ENCODE measurements at places on chromosomes 2 and 18.

DNA sequence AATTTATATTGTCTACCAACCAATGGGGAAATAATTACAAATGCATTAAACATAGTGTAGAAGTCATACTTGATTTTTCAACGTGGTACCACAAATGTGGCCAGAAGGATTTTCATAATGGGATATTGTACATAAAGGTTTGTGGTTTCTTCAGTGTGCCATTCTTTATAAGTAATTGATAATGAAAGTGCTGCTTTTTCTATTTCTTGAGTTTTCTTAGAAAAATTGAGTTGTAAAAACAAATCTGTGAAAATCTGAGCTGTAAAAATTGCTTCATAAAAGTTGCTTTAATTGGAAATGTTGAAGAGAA is 103.6 kb downstream of the KYNU start:
- no peak for DNase-seq

DNA sequence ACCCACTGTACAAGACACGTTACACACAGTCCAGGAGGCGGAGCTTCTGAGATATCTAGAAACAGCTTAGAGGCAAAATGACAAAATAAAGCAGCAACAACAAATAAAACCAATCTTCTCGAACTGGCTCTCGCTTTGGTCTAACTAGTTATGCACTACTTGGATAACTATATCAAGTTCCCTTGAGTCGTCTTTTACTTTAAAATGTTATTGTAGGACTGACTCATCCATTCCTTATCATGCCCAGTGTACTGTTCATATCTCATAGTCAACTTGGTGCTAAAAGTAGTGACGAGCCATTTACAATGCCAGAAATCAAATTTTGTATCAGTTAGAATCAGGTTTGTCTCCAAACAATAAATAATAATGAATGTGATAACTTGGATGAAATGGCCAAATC is 102.5 kb upstream of the SLC35G4 start:
- DNase-seq, result no peak

DNA sequence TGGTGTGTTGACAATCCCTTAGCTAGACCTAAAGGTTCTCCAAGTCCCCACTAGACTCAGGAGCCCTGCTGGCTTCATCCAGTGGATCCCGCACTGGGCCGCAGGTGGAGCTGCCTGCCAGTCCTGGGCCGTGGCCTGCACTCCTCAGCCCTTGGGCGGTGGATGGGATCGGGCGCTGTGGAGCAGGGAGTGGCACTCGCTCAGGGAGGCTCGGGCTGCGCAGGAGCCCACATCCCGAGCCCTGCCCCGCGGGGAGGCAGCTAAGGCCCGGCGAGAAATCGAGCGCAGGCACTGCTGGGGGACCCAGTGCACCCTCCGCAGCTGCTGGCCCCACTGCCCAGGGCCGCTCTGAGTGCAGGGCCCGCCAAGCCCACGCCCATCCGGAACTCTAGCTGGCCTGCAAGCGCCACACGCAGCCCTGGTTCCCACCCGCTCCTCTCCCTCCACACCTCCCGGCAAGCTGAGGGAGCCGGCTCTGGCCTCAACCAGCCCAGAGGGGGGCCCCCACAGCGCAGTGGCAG is 20.8 kb upstream of the ROCK1 start:
- no peak for DNase-seq

- DNase-seq, result no peak
These were observed 96.2 kb downstream of the MRPS9 start for GRCh38 chr2:105134081-105134480.

DNA sequence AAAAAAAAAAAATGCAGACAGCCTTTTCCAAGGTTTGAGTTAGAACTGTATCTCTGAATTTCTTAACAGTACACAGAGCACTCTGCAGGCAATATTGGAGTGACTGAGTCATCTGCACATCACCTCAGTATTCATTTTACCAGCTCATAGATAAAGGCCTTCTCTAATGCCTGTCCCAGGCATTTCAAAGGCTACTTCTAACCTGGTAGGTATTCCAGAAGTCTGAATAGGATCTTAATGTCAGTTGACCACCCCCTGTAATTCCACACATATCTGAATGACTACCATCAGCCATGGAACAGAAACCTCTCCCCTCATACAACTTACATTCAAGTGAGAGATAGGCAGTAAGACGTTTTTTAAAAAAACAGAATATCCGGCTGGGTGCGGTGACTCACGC is 9.0 kb downstream of the METTL21A start:
- no peak for DNase-seq

DNA sequence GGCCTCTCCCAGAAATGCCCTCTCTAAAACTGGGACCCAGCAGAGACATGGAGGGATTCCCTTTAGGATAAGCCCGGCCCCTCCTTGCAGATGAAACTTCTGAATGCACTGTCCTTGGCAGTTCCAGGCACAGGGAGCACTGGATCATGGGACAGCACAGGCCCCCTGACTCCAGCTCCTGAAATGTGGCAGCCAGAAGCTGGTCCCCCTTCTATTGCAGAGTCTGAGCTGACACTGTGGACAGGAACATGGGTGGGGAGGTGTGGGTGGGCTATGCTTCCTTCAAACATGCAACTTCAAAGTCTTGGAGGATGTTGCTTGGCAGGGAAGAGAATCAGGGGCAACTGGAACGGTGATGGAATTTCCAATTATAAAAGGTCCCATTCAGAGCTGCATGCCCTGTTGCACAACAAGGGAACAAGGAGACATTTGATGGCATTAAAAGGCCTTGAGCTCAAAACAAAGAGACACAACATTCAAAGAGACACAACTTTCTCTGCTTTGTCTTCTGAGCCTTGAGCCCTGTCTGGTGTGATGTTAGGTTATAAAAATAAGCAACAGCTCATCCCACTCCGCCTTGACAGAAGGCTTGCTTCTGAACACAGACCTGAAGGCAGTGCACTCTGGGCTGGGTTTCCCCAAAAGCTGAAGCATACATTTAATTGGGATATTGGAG is 239.0 kb downstream of the OSR1 start:
- DNase-seq, result no peak

DNA sequence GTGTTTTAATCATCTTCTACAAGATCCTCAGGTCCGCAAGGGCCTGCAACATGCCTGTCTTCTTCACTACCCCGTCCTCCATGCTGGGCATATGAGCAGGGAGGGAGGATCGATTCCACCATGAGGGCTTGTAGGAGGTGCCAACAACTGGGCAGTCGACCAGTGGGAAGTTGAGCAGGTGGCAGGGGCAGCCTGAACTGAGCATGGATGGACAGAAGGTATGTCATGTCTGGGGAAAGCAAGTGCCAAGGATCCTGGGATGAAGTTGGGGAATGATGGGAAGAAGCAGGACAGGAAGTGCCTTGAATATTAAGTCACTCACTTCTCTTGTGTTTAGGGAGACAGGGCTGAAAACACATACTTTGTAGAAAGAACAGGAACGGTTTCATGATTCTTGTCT is 44.7 kb downstream of the CTIF start:
- DNase-seq, result no peak

DNA sequence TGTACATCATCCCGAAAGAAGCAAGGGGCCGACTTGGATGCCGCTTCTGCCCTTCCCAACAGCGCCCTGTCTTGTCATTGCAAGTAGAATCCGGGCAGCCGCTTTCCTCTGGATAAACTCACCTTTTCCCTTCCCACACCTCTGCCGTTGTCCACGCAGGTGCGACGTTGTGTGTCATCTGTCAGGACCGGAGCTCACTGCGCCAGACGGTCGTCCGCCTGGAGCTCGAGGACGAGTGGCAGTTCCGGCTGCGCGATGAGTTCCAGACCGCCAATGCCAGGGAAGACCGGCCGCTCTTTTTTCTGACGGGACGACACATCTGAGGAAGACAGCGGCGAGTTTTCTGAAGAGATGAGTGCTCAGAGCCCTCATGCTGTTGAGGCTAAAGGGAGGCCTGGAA is 29.9 kb downstream of the NTSR2 start:
- no peak for DNase-seq

DNA sequence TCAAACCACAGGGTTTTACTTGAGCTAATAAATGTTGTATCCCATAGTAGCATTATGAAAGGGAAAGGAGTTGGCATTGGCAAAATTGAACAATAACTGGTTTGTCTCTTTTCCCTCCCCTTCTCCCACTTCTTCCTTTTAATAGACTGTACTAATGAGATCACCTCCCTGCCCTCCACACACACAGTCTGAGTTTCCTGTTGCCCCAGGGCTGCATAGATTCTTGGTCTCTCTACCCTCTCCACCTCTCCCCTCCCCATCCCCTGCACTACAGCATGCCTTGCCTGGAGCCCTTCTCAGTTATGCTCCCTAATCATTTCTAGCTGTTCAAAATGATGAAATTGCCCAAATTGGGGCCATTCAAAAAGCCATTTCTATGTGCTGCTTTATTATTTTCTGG is 37.2 kb upstream of the NEMP2 start:
- no peak for DNase-seq

DNA sequence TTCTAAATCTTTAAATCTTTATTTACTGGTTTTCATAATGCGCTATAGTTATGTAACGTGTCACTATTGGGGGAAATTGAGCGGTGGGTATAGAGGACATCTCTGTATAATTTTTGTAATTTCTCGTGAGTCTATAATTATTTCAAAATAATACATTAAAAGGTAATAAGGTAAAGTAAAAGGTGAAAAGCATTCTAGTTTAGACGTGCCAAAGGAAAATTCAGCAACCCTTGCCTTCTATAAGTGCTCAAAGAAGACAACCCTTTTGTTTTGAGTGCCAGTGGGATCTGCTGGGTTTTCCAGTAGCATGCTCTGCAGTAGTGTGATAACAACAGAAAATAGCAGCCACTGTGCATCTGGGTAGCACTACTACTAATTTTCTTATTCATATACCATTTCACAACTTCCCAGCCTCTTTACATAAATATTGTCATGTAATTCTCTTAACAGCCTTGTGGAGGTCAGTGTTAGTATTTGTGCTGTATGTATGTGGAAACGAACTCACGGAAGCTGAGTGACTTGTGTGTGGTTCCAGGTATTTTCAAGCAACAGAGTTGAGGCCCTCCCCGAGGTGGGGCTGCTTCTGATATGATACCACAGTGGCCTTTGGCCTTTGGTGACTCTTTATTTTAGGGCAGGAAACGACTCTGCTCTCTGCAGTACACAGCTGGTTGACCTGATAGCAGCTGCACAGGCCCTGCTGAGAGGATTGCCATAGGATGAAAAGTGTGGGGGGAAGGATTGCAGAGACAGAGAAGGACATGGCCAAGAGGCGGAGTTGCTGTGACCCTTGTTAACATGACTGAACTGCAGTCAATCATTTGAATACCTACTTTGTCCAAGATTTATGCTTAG is 104.5 kb downstream of the TDRD15 start:
- no peak for DNase-seq

- no peak for DNase-seq
These were observed 1609.3 kb upstream of the ZEB2 start for GRCh38 chr2:146129231-146129630.

DNA sequence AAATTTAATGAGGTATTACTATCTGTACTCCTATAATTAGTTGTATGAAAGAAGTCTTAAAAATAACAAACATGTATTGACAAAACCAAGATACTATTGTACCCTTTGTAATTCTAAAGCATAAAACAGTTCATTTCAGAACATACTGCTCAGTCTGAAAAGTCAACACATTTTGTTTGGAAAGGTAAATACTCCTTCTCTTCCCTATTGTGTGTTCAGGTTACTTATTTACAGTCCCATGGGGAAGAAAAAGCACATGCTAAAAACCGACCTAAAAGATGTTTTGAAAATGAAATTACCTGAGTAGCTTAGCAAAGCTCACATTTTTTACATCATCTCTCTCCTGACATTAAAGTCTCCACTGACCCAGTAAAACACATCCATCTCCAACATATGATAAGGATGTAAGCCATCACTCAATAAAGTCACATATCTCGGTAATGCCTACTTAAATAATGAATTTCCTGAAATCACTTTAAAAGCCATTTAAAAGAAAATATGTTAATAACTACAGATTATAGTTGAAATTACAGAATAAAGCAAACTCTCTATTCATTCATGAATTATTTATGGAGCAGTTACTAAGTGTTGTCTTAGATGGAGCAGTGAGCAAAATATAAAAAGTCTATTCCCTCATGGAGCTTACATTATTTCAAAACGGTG is 75.6 kb upstream of the FZD5 start:
- no peak for DNase-seq

Data from activated naive CD4-positive, alpha-beta T cell (primary cell).